ENCODE measurements at places on chromosomes 1 and 21.

DNA sequence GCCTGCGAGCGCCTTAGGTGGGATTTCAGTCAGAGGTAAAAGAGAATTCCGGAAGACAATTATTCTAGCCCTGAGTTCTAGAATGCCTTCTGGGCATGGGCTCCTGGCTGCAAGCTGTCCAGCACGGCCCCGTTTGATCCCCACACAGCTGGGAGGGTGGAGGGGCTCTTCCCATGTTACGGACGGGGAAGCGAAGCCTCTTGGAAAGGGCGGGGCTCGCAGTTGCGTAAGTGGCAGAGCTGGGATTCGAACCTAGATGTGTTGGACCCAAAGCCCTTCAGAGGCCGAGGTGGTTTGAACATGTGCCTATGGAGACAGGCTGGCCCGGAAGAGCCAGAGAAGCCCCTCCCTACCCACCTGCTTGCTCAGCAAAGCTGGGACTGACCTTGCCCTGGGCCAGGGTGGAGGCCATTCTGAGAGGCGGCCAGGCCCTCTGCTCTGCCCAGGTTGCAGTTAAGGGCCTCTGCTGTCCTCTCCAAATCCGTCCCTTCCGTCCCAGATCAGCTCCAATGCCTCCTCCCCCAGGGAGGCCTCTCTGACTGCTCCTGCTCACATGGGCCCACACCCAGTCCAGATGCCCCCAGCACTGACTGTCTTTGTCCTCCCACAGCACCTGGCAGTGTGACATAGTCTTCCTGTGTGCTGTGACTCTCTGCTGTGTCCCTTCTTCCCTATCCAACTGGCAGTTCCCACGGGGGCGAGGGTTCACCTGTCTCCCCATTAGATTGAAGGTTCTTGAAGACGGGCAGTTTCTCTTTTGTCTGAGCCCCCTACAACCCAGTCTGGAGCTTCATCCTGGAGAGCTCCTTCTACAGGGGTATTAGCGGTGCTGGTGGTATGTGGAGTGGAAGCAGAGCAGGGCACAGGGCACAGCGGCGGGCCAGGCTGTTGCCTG, 1.2 kb upstream of the HSPB7 start:
- DNase-seq = no peak

DNA sequence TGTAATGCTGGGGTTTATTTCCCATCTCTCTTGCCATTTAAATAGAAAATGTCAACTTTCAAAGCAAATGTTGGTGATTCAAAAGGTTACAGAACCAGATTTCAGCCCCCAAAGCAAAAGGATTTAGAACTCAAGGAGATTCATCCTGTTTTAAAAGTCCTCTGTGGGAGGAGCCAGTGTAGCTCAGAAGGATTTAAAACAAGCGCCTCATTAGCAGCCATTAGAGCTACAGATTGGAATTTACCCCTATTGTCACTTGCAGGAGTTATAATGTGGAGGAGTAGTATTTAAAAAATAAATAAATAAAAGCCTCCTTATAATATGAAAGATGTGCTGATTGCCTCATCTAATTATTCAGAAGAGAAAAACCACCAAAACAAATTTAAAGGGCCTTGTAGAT, 107.8 kb downstream of the LAMC2 start:
- no peak for DNase-seq

DNA sequence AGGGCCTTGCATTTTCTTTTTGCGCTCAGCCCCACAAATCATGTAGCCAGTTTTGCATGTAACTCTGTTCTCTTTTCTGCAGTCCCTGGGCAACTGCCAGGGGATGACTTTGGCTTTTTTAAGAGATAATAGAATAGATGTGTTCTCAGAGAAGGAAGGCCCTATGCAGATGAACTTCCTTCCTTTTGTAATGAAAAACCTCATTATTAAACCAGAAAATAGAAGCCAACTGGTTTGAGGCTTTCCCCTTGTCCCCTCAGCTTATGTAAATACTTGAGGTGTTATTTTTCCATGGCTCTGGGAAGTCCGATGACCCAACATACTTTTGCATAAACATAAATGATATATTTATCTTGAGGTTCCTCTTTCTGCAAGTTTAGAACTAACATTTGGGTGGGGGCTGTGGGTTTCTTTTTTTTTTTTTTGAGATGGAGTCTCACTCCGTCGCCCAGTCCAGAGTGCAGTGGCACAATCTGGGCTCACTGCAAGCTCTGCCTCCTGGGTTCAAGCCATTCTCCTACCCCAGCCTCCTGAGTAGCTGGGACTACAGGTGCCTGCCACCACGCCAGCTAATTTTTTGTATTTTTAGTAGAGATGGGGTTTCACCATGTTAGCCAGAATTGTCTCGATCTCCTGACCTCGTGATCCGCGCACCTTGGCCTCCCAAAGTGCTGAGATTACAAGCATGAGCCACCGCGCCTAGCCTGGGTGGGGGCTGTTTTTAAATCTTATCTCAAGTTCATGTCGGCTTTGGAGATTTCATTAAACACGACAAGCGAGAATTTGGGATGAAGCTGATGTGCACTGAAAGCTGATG, 14.4 kb upstream of the FCRL5 start:
- no peak for DNase-seq

DNA sequence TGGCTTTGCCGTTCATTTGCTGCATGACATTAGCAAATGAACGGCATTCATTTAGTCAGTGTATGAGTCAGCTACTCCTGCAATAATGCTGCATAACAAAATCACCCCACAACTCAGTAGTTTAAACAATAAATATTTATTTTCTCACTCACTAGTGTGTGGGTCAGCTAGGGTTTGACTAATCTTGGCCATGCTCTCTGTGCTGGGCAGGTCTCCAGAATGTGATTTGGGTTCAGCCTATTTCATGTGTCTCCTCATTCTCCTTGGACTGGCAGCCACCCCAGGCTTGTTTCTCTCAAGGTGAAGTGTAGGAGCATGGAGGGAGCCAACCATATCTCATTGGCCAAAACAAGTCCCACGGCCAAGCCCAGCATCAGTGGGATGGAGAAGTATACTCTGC, 104.3 kb downstream of the LACTBL1 start:
- no peak for DNase-seq

- peak; percentile 61 for DNase-seq
These were observed 2.9 kb upstream of the S100A2 start for GRCh38 chr1:153568367-153569099.

- no peak for DNase-seq
These were observed 185.7 kb downstream of the IGSF21 start for GRCh38 chr1:18293291-18293690.
